ENCODE measurements at places on chromosomes 1 and 21. TPM values are rescaled to one million over a fixed set of nuclear protein-coding genes. Genes with fewer than 3 reads are reported as not detected.

DNA sequence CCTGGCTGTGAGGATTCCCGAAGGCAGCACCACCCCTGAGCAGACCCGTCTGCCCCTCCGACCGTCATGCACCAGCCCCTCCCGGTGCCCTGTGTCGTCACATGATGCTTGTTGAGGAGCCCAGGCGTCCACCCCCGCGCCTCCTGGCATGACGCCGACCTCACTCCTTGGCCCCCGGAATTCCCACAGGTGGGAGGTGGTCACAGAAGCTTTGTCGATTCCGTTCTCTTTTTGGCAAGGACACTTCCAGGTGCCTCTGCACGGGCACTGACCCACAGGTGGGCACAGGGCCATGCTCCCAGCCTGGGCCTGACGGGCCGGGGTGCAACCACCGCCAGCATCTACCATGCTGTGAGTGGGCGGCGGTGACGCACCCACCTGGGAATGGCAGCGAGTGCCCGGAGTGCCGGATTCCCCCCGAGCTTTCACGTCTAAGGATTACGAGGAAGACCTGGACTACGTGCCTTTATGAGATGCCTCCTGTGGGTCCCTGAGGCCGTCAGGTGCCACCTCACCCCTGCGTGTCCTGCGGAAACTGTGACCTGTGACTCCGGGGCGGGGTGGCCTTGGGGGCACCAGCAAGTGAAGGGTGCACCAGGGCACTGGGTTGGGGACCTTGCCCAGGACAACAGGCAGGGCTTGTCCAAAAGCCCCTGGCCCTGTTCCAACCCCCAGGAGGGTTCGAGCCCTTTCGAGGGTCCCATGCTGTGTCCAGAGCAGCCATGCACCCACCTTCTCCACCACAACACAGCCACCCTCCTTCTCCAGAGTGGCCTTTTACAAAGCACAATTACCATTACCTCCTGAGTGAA, 31.4 kb upstream of the COL6A1 start:
- DNase-seq: no peak

DNA sequence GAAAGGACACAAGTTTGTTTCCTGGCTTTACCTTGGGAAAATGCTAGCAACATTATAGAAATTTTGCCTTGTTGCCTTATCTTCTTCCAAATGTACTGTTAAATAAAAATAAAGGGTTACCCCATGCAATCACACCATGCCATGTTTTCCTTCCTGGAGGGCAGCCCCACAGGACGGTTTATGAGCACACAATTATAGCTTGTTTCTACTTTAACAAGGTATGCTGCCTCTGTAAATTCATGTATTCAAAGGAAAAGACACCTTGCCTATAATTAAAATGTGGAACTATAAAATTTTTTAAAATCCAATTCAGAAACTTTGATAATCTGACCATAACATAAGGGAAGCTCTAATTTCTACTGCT, 63.4 kb downstream of the CAPN2 start:
- no peak for DNase-seq

DNA sequence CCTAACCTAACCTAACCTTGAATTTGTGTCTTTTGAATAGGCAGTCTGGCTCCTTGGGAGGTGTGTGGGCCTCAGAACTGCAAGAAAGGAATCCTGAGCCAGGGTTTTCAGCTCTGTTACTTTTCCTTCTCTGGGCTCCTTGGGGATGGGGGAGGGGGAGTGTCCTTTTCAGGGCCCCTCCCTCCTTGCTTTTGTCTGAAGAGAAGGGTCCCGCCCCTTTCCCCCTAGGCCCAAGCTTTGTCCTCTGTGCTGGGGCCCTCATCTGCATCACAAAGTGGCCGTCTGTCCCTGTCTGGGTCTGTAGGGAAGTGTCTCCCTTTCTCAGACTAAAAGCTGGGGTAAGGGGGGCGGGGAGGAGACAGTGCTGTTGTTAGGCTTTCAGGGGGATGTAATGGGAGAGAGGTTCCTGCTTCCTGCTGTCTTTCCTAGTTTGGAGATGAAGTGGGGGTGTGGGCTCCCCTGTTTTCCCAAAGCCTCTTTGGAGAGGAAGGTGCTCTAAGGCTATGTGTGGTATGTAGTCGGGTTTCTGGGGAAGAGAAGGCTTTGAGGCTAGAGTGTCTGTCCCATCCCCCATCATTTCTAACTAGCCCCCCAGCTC, 3.1 kb downstream of the AGO1 start:
- DNase-seq: no peak

DNA sequence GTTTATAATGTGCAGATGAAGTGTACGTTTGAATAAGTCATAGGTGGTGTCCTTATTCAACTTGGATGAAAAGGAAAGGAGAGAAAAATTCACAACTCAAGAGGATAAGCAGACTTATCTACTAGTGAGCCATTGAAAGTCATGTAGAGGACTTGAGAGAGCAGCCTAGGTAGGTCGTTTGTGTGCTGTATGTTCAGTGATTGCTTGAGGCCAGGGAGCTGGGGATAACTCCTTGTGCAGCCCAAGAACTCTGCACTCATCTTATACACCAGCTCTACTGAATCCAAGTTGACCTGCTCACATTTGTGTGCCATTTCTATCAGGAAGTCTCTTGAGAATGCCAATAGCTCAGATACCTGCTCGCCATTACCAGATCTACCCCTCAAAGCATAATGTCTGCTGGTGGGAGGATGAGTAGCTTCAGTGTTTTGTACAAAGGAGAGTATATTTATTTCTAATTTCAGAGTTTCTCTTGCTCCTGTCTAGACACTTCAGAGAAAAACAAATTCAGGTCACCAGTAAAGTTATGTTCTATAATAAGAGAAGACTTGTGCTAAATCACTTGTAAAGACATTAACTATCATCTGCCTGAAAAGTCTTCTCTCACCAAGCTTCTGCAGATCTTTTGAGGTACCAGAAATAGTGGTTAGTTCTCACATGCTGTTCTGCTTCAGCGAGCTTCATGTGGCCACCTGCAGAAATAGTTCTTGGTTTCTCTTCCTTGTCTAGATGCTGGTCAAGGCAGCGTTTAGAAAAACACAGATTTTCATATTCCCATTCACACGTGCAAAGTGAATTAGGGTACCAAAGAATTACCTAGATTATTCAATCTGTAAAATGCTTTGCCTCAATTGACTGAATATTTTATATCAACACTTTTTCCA, 10.8 kb downstream of the S1PR1 start:
- no peak for DNase-seq

- peak; percentile 26 for DNase-seq
These were observed 403.0 kb downstream of the SRGAP2C start for GRCh38 chr1:121587777-121588176.

DNA sequence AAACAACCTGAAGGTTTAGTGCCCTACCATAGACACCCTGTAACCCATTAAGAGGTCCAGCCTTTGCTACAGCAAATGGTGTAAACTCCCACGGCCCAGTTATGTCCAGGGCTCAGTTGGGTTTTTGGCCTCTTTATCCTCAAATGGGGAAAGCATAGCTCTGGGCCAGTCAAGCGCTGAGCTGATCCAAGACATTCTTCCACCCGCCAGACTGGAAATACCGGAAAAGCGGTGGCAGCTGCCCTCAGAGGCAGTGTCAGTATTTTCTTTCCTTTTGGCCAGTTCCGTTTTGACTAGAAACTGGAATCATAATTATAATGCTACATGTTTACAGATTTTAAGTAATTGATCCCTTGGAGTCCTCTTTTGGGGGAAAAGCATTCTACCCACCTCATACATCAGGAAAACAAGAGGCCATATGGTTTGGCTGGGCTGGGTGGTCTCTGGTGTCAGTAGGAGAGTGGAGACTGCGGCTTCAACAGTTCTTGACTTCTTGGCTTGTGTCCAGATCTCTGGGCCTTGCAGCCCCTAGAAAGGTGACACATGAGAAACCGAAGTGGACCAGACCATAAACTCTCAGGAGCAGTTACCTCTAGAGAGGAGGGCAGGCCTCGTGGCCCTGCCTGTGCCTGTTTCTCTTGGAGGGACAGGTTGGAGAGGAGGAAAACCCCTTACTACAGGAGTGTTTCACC, 30.2 kb upstream of the CLDN14 start:
- peak; percentile 54 for DNase-seq

GRCh38 chr1:119379117-119379516, 10.5 kb downstream of the HAO2 start:
- no peak for DNase-seq

GRCh38 chr1:233107130-233107660, 156.8 kb downstream of the NTPCR start:
- no peak for DNase-seq

- DNase-seq: no peak
These were observed 31.8 kb downstream of the SLC2A1 start for GRCh38 chr1:42926879-42927242.

- DNase-seq: no peak
These were observed 87.6 kb downstream of the HMCN1 start for GRCh38 chr1:185821612-185822385.

- no peak for DNase-seq
These were observed 283.7 kb downstream of the HLX start for GRCh38 chr1:221162939-221163338.

Gene MYBPH
- total RNA-seq: not detected

Gene TRMT1L
- 15.8 TPM for total RNA-seq

Gene NBPF6
- not detected for total RNA-seq

Gene SPRR2G
- 3.1 TPM for total RNA-seq

Gene TRNP1
- total RNA-seq: 72.3 TPM

All from foreskin keratinocyte (primary cell).